T-helper 1 cell (primary cell): ENCODE measurements at places on chromosomes 5 and 9.

DNA sequence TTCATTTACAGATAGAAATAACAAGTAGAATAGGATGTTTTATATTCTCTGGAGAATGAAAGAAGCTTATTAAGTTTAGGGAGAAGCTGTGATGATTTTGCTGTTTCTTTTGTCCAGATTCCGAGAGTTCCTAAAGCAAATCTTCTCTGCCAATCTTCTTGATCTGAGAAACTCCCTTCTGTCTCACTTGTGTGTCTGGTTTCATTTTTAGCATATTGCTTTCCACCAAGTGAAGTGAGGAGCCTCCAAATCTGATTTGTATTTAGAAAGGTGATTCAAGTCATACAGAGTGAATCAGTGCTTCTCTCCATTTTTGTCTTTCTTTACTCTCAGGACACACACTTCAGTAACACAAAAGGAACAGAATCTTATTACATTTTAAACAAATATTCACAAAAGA lies 48.4 kb downstream of the STX17 start:
- DNase-seq, result peak; percentile 6

- no peak for DNase-seq
Measured at GRCh38 chr5:136032564-136032963, 3.8 kb downstream of the TGFBI start.

DNA sequence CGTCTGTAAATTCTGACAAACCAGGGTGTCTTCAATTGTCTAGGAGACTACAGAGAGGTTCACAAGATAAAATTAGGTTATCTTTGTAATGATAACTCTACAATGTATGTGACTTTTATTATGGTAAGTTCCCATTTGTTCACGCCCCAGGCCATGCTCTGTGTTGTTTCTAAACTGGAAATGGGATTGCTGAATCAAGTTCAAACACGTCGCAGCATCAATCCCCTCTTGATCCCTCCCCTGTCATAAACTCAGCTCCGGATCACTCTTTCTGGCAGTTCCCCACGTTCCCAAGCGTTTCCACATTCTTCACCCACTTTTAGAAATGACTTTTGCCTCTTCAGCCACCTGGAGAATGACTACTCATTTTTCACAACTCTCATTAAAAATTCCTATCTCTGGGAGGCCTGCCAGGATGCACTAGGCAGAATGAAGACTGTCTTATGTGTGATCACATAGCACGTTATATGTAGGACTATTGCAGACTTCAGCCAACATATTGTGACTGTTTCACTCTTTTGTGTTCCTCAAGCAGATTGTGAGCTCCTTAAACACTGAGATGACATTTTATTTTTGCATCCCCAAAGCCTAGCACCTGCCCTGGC lies 1124.2 kb upstream of the WWC1 start:
- no peak for DNase-seq

DNA sequence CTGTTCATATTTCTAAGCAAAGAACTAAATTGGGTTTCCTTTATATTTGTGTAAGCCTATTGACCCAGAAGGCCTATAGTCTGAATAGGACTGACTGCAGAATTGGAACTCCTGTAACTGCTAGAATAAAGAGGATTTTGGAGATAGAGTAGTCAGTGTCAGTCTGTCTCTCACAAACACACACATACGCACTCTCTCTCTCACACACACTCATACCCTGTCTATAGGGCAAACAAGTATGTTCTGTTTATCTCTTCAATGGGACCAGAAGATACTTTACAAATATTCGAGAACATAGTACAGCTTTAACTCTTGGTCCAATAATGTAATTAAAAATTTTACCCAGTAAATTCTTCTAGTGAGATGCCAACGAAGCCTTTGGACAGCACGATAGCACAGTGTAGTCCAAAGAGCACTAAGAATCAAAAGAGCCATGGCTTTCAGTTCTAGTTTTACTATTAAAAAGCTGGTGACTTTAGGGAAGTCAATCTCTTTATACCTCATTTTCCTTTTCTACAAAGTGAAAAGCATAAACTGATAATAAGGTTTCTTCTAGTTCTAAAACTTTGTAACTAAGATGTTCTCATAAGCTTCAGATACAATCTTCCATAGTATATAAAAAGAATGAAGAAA lies 19.3 kb downstream of the ABHD17B start:
- DNase-seq, result no peak

DNA sequence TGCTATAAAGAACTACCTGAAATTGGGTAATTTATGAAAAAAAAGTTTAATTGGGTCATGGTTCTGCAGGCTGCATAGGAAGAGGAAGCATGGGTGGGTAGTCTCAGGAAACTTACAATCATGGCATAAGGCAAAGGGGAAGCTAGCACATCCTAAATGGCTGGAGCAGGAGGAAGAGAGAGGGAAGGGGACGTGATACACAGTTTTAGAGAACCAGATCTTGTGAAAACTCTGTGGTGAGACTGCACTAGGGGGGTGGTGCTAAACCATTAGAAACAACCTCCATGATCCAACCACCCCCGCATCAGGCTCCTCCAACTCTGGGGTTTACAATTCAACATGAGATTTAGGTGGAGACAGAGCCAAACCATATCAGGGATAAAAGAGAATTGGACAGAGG lies 624.2 kb downstream of the PRR16 start:
- DNase-seq, result no peak

GRCh38 chr5:132947671-132948070 lies 15.8 kb downstream of the AFF4 start:
- no peak for DNase-seq

GRCh38 chr5:71703941-71704340 lies 15.1 kb upstream of the CARTPT start:
- DNase-seq, result no peak
